ENCODE measurements at places on chromosomes 5 and 9.
A peak's percentile ranks its signal among the peaks of the same experiment; 100 is the strongest.

GRCh38 chr9:1492156-1492555 is 442.0 kb downstream of the DMRT2 start:
- DNase-seq, result no peak

- no peak for DNase-seq
Measured at GRCh38 chr5:173855162-173855994, 32.8 kb upstream of the CPEB4 start.

- DNase-seq, result no peak
Measured at GRCh38 chr5:73229271-73229670, 56.3 kb downstream of the TMEM174 start.

GRCh38 chr5:124692324-124692723 is 54.1 kb downstream of the ZNF608 start:
- DNase-seq, result no peak

DNA sequence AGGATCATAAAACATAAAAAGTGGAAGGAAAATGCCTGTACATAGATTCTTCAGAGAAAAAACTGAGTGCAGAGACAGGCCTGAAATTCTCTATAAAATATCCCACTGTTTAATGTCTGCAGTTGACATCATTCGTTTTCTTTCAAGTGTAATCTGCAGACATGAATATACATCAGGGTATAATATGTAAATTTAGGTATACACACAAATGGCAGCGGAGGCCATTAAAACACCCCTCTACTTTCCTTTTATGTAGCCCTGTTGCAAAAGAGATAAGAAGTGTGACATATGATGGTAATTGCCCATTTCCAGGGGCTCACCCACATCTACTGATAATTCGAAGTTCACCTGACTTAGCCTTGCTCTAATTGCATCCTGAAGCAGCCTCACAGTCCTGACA is 164.3 kb downstream of the SLC24A2 start:
- no peak for DNase-seq

DNA sequence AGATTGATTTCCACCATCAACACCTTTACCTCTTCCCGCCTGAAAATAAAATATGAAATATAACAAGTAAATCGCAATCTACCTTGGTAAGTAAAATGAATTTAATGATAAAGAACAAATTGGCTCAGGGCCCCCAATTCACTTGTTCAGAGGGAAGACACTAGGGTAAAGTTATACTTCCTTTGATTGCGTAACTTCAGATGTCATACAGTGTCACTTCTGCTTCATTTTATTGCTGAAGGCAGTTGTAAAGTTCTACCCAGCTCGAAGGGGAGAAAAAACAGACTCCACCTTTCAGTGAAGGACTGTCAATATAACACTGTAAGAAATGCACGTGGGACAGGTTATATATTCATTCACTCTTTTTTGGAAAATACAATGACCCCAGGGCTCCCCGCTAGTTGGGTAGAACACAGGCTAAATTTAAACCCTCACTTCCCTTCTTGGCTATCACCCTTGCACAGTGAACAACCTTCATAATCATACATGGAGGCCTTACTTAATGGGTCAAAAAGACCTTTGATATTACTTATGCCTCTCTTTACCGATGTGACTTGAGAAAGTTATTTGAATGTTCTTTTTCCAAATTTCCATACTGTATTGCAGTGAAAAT is 848.8 kb downstream of the MAT2B start:
- DNase-seq, result no peak

- no peak for DNase-seq
Measured at GRCh38 chr5:138490648-138491283, 25.5 kb downstream of the EGR1 start.

GRCh38 chr9:133160742-133161546 is 2.8 kb downstream of the GBGT1 start:
- peak; percentile 20 for DNase-seq

- no peak for DNase-seq
Measured at GRCh38 chr9:34550016-34550680, 27.4 kb upstream of the ENHO start.

GRCh38 chr5:67009028-67009427 is 187.6 kb downstream of the CD180 start:
- no peak for DNase-seq

GRCh38 chr5:104793755-104794080 is 1231.1 kb upstream of the NUDT12 start:
- no peak for DNase-seq

- DNase-seq, result no peak
Measured at GRCh38 chr5:55638455-55638854, 73.7 kb downstream of the SLC38A9 start.

GRCh38 chr9:117715411-117715989 is 11.3 kb downstream of the TLR4 start:
- DNase-seq, result no peak

- DNase-seq, result no peak
Measured at GRCh38 chr9:33472171-33472880, 1.4 kb downstream of the NOL6 start.

DNA sequence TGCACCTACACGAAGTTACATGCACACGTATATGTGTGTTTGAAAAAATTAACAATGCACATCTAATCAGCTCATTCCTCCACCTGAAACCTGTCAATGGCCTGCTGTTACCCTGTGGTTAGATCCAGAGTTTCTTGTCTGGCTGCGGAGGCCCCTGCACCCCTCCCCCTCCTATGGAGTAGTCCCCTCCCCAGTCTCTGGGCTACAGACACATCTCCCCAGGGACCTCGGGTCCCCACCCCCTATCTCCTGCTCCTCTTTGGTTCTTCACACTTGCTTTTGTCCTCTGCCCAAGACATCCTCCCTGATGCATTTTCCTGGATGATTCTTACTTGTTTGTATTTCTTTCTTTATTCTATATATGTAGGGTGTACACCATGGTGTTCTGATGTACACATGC is 27.2 kb downstream of the FAM240B start:
- DNase-seq, result no peak

GRCh38 chr5:169074839-169075238 is 226.1 kb downstream of the SLIT3 start:
- no peak for DNase-seq

GRCh38 chr5:619444-619843 is 7.3 kb downstream of the CEP72 start:
- DNase-seq, result no peak

DNA sequence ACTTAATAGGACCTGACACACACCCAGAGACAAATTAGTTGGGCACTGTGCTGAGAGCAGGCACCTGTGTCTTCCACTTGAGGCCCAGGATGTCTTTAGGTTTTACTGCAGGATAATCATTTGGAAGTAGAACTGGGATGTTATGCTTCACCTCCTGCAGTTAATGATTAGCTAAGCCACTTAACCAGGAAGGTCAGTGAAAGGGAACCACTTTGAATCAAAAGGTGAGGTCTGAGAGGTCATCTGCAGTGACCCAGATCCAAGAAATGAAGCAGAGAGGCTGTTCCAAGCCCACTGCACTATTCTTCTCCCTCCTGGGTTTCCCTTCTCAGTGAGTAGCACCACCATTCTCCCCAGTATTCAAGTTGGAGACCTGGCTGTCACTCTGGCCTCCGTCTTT is 110.5 kb downstream of the SNX18 start:
- DNase-seq, result no peak

DNA sequence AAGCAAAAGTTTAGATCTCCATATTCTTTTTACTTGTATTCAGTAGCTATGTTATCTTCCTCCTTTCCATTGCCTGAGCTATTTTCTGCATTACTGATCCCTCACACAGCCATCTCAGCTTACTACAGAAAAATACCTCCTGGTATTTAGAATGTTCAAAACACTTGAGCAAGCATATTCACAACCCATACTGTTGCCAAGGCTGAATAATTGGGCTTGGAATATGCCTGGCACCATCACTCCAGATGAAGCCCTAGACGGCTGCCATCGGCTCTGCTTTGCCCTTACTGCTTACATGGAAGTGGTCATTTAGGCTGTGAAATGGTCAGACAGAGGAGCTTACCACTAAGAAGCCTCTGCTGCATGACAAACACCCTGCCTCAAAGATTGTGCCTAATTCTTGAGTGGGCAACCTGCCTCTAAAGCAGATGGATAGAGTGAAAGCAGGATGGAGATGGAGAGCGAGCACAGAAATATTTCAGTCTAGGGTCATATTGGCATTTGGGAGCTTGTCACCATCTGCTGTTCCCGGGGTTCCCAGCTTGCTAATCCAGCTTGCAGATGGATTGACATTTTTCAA is 92.5 kb upstream of the TAS2R1 start:
- no peak for DNase-seq

DNA sequence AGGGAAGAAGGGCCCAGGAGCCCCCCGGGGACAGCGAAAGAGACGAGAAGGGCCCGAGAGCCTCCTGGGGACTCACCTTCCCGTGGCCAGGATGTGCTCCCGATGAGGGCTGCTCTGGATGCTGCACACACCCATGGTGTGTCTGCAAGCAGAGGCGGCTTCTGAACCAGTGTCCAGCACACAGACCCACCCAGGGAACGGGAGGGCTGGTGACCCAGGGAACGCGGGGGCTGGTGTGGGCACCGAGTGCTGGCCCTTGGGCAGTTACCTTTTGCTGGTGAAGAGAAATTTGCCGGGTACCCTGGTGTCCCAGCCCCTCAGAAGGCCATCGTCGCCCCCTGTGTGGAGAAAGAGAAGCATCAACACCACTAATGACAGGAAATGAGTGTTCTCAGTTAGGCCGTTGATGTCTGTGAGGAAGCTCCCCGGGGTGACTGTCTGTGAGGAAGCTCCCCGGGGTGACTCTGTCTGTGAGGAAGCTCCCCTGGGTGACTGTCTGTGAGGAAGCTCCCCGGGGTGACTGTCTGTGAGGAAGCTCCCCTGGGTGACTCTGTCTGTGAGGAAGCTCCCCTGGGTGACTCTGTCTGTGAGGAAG is 13.2 kb downstream of the MRPL41 start:
- DNase-seq, result no peak

- DNase-seq, result no peak
Measured at GRCh38 chr5:53730943-53731342, 170.5 kb downstream of the NDUFS4 start.

- DNase-seq, result no peak
Measured at GRCh38 chr9:106644661-106645060, 218.3 kb upstream of the ZNF462 start.

DNA sequence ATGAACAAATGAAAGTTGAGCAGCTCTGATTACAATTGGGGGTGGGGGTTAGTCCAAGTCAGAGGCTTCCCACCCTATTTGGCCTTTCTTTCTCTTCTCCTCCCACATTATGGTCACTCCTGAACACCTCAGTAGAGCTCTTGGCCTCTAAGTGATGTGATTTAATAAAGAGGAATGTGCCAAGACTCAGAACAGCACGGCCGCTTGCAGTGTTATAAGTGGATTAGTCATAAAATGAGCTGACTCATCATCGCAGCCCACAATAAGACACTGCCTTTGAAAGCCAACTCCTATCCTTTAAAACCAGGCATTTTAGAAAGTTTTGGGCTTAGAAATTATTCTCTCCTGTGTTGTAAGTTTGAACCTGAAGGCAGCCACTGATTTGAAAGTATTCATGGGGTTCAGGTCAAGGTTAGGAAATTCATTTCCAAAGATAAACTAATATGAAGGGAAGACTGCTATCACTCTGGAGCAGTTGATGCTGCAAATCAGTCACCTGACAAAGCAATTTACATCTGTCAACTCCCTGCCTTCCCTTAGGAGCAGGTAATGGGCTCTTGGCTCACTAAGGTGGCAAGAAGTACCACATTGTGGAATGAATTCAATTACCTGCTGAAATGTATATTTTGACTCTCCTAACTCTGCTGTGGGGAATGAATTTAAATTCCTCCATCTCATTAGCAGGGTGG is 283.6 kb upstream of the NMUR2 start:
- no peak for DNase-seq

- no peak for DNase-seq
Measured at GRCh38 chr5:60779466-60779865, 64.6 kb downstream of the ELOVL7 start.

DNA sequence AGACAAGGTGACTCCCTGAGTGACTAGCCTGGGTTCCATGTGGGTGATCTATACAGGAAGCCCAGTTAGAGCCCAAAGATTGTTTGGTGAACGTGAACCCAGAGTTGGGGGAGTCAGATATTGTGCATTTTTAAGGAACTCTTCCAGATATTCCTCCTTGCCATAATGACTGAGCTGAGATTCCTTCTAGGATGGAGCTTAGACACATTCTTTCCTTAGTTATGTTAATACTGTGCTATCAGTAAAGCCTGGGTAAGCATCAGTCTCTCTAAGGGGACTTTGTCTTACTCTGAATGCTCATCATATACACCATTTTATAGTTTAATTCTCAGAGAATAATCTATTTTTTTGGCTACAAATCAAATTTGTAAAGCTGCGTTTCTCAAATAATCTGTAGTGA is 68.1 kb downstream of the FOXB2 start:
- no peak for DNase-seq

DNA sequence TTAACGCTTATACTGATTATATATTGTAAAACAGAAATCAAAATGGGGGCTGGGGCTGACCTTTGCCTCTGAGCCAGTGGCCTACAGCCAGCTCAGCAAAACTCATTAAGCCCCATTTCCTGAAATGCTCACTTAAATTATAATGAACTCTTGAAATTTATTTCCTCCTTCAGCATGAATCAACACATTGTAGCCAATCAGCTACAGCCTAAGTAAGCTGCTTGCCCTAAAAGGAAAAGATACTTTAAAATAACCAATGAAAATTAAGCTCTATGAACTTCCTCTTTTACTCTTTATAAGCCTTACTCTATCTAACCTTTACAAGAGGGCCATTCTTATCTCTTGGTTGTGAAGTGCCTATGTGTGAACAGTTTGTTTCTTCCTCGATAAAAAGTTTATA is 33.5 kb upstream of the SUB1 start:
- no peak for DNase-seq

DNA sequence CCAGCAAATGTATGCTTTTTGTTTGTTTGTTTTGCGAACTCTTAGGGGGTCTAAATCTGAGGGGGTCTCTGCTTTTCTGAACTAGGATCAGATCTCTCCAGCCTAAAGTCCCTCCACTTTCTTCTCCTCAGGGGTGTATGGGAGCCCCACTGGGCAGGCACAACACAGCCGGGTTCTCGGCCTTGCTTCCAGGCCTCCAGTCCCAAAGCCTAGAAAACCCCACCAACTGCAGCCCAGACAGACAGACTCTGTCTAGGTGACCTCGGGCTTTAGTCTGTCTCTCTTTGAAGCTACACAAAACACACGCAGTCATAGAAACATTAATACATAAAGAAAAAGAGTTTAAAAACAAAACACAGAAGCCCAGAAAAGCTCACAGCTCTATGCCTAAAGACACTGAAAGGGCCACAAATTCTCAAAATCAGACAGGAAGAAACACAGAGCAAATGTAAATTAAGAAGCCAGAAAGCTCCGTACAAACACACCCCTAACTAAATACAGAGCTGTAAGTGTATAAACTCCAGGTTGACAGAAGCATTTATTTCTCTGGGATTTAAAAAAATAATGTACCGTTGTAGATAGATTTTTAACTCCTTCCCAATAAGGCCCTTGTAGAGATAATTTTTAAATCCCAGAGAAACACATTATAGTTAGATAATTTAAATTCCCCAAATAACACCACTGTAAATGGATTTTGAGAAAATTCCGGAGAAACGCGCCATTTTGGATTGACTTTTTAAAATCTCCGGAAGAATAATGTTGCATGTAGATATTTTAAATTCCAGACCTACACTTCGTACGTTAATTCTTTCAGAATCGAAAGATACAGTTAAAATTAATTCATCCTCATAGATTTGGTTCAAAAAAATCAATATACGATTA is 2.0 kb downstream of the PITX1 start:
- DNase-seq, result no peak

All from NCI-H1105 treated with DMSO at 0.1 percent for 48 hours (cell line).